Kidney capillary endothelial cell (primary cell): ENCODE measurements at places on chromosomes 13 and 19.
A peak's percentile ranks its signal among the peaks of the same experiment; 100 is the strongest.

GRCh38 chr13:40996426-40997092, 22.6 kb downstream of the ELF1 start:
- DNase-seq = no peak

DNA sequence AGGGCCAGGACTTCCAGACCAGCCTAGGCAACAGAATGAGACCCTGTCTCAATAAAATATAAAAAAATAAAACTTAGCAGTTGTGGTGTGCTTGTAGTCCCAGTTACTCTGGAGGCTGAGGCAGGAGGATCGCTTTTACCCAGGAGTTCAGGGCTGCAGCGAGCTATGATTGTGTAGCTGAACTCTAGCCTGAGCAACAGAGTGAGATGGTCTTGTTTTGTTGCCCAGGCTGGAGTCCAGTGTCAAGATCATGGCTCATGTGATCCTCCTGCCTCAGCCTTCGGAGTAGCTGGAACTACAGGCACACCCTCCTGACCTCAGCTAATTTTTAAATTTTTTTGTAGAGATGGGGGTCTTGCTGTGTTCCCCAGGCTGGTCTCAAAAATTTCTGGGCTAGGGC, 4.3 kb upstream of the JUNB start:
- no peak for DNase-seq

- no peak for DNase-seq
Observed at GRCh38 chr19:58573658-58574164, 576 bp upstream of the MZF1 start.

DNA sequence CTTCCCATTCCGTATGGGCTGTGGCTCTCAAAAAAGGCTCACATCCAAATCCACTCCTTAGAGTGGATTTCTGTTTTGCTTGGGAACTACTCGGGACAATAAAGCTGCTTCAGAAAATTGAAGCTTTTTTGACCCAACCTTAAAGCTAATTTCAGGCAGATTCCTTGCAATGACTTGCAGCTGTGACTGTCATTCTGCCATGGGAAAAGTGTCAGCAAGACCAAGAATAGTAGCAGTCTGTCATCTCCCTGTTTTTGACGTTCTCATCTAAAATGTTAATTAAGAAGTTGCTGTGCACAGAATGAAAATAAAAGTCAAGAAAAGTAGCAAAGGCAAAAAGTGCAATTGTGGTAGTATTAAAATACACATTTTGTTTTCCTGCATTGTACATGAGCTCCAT, 304.7 kb downstream of the COG6 start:
- DNase-seq = no peak

GRCh38 chr13:32208860-32209259, 106.3 kb downstream of the ZAR1L start:
- no peak for DNase-seq

DNA sequence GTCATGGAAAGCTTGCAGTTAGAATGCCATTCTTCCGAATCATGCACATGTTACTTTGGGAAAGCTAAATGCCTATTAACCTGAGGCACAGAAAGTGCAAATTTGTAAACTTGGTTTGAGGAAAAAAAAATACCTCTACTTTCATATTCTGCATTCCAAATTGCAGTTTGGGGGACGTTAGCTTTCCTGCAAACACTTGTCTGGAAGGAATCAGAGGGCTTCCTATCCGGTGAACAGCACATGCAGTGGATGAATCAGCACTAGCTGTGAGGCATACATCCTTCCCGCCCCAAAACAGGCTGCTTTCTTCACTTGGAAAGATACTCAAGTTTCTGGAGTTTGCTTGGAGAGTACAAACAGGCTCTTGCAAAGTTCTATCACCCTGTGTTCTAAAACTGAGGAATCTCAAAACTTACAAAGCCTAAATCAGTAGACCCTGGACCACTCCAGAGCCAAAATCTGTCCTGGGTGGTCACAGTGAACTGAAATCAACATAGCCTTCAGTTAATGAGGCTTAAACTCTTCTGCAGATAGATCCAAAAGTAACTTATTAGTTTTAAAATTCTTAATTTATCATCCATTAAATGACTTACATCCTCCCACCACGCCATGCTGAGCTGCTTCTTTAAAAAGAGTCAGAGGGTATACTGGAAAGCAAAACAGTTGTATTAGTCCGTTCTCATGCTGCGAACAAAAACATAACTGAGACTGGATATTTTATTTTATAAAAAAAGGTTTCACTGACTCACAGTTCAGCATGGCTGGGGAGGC, 802.3 kb upstream of the ARGLU1 start:
- peak; percentile 88 for DNase-seq

- DNase-seq = no peak
Observed at GRCh38 chr13:75250526-75251178, 231.3 kb downstream of the TBC1D4 start.

- DNase-seq = no peak
Observed at GRCh38 chr19:7979559-7979958, 25.9 kb downstream of the ELAVL1 start.

DNA sequence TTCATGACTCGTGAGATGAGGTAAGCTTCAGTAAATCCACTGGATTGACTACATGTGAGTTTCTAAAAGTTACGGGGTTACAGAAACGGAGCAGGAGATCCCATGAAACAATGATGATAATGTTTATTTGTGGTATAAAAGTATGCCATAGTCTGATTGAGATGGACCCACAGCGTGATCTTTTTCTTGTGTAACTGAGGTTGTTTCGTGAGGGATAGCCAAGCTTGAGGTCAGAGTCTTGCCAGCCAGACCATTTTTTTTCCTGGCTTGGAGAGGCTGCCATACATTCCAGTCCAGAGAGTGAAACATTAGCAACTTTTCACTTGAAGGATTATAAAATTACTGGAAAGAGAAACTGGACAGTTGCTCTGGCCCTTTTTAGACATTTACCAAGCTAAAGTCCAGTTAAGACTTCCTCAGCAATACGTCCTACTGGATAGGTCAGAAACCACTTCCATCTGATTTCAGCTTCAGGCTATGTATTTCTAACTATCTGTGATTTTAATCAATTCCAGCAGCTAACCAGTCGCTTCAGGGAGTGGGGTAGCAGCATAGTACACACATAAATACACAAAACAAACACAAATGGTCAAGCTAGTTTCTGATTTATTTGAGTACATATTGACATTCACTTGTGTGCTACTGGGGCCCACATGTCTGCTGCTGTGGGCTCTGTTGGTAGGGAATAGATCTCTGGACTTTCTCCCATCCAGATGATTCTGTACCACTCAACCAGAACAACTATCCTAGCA, 194.6 kb downstream of the POSTN start:
- DNase-seq = no peak

- no peak for DNase-seq
Observed at GRCh38 chr19:8608941-8609278, 1.6 kb downstream of the ADAMTS10 start.

DNA sequence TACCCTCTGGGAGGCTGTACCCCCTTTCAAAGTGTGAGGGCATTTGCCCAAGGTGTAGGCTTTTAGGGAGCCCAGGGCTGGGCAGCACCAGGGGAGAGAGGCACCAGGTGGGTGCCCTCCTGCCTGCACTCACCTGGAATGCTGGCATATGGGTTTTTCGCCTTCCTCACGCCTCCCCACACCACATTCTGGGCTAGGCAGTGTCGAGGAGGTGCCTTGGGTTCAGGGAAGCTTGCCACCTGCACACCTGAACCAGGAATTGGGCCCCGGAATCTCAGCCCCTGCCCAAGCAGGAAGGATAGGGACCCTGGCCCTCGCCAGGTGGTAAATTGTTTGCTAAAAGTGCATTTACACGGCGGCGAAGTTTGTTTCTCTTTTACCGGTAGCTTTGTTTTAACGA, 5.1 kb upstream of the TSHZ3 start:
- DNase-seq = no peak

DNA sequence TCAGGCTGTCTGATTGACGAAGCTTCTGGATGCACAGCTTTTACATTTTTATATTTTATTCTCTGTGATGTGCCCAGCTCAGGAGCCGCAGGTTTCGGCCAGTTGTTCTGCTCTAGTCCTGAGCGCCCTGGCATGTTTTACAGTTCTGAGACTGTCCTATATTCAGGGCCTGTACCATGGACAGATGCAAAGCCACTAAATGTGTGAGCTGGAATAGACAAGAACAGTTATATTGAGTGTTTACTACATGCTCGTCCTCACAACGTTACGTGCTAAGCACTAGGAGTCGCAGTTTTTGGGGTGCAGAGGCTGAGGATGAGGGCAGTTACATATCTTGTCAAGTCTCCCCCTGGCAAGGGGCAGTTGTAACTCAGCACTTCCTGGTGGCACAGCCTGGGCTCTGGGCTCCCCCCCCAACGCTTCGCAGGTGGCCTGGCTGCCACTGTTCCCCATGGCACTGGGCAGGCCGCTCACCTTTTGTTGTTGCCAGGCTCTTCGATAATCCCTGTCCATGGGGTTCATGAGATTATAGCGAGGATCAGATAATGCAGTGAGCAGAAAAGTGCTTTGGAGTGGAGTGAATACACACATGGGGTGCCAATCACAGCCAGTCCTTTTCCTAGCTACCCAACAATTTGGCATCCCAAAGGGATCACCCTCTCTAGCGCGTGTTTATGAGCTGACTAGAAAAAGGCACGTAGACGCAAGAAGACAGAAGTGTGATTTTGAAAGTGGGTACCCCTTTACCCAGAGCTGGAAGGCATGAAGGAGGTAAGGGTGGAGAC, 23.5 kb downstream of the ARL11 start:
- no peak for DNase-seq

- DNase-seq = no peak
Observed at GRCh38 chr13:29799041-29799440, 51.4 kb downstream of the UBL3 start.

DNA sequence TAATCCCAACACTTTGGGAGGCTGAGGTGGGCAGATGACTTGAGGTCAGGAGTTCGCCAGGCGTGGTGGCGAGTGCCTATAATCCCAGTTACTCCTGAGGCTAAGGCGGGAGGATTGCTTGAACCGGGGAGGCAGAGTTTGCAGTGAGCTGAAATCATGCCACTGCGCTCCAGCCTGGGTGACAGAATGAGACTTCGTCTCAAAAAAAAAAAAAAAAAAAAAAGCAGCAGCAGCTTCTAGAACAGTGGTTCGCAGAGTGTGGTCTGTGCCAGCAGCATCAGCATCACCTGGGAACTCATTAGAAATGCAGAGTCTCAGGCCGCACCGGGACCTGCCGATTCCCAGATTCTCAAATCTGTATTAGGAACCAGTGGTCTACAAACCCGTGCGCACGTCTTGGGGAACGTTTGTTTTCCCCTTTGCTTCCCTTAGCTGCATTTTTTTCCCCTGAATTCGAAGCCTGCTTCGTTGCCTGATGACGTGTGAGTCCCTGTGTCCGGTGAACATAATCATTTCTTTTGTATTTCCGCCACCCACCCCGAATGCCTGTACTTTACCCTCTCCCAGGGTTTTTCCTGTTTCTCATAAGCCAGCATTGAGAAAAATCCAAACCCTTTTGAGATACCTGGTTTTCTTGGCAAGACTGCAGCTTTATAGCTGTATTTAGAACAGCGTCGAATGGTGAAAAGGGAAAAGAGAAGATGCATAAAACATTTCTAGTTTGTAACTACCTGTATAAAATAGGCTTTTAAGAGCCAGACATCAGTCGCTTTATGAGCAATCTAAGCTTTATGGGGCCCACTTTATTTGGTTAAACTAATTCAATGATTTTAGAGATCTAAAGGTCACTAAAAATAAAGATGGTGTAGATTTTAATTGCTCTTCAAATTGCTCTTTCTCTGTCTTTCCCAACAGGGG, 49.8 kb downstream of the BICRA start:
- DNase-seq = no peak

GRCh38 chr13:101512650-101513049, 60.2 kb downstream of the ITGBL1 start:
- no peak for DNase-seq

- no peak for DNase-seq
Observed at GRCh38 chr13:34608331-34608730, 333.7 kb upstream of the NBEA start.

DNA sequence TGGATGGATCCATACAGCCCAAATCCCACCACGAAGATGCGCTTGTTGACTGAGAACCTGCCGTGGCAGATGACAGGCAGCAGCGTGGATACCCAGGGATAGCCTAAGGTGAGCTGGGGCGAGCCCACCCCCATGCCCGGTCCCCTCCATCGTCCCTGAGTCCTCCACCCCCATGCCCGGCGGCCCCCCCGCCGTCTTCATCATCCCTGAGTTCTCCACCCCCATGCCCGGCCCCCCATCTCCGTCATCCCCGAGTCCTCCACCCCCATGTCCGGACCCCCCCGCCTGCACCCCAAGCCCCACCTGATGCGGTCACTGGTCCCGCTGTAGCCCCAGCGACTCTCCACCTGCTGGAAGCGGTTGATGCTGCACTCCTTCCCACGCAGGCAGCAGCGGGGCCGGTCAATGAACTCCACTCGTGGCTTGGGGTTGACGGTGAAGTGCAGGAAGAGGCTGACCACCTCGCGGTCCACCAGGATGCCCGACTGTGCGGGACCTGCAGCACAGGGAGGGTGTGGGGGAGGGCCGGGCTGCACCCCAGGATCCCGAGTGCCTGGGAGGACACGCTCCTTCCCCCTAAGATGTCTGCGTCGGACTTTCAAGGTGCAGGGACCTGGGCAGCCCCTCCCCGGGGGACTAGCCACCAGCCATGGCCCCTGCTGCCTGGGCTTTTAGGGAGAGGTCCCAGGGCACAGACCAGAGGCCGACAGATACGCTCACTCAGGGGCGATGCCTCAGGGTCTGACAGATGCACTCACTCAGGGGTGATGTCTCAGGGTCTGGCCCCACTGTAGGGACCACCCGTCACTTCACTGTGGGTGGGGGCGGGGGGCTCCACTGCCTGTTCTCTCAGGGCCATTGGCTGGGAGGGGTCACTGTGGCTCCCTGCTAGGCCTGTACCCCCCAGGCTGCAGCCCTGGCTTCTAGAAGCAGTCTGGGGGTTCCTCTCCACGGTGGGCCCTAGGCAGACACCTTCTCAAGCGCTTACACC, 28.0 kb downstream of the BTBD2 start:
- no peak for DNase-seq

GRCh38 chr19:15649526-15649925, 8.8 kb downstream of the CYP4F3 start:
- no peak for DNase-seq

- DNase-seq = no peak
Observed at GRCh38 chr13:113769106-113769505, 10.1 kb downstream of the TMEM255B start.

- peak; percentile 94 for DNase-seq
Observed at GRCh38 chr19:41548954-41549688, 26.8 kb upstream of the CEACAM21 start.

DNA sequence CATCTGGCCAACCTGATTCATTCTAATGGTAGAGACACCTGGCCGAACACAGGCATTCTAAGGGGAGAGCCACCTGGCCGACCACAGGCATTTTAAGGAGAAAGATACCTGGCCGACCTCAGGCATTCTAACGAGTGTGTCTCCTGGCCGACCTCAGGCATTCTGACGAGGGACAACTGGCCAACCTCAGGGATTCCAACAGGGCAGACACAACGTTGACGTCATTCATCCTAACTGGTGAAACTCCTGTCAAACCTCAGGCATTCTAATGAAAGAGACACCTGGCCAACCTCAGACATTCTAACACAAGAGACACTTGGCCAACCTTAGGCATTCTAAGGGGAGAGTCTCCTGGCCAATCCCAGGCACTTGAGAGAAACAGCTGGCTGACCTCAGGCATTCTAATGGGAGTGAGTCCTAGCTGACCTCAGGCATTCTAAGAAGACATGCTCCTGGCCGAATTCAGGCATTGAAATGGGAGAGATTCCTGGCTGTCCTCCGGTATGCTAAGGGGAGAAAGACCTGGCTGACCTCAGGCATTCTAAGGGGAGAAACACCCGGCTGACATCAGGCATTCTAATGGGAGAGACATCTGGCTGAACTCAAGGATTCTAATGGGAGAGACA, 1352.5 kb downstream of the UQCRFS1 start:
- no peak for DNase-seq
